Naive B cell (primary cell): ENCODE measurements at places on chromosomes 3 and 15.

DNA sequence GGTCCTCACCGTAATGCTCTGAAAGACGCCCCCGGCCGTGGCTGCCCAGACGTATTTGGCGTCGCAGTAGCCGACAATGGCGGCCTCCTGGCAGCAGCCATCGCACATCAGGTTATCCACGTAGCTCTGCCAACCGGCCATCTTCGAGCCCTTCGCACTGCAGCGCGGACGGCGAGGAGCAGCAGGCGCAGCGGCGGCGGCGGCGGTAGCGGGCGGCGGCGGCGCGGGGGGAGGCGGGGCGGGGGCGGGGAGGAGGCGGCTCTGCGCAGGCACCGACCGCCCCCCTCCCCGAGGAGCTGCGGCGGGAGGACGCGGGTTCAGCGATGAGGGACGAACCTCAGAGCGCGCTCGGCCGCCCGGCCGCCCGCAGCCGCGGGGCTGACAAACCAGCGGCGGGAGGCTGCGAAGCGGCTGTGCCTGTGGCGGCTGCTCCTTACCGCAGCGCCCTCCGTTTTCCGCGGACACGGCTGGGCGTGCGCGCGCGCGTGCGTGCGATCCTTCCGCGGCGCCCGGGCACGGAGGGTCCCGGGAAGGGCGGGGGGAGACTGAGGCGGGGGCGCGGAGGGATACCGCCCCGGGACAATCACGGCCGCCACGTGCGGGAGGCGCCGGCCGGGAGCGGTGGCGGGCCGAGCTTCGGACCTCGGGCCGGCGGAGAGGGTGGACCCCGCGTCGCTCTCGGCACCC is at the start of gene PFN2:
Gene PFN2, minus strand, starts transcription at position 180 of the 687 bp plus-strand sequence. Its CDS starts 39 bp downstream, at position 141.
- H3K4me1 ChIP-seq: peaks cover 19% of the 10 kb centered on the region
- peak within 1 kb of the TSS; percentile 97 for H3K4me3 ChIP-seq
- H3K36me3 ChIP-seq: no peaks in the 10 kb centered on the region
- DNase-seq: peak; percentile 51
- peak within 1 kb of the TSS; percentile 59 for H3K27ac ChIP-seq

DNA sequence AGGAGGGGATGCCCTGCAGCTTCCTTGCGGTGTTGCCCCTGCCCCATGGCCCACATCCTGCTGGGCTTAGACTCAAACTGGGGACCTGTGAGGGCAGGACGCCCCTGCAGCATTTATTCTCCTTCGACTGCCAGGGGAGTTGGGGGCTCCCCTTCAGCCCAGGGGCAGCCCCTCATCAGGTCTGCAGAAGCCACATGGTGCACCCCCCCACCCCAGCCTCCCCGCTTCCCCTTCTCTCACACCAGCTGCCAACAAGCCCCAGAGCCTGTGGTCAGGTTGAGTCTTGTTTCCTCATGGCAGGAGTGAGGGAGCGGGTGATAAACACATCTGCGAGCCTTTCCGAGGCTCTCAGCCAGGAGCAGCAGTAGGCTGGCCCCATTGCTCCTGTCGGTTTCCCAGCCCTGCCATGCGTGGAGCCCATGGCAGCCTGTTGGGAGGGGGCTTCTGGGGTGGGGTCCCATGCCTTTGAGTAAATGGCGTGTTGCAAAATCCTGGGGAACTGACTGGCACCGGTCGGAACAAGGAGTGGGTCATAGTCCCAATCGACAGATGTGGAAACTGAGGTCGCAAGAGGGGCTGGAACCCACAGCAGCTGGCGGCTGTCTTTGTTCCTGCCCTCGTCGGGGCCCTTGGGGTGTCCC is 27.8 kb downstream of the WNT7A start:
- no peaks in the 10 kb centered on the region for H3K36me3 ChIP-seq
- H3K4me1 ChIP-seq: no peaks in the 10 kb centered on the region
- no peak overlapping the region for H3K4me3 ChIP-seq

DNA sequence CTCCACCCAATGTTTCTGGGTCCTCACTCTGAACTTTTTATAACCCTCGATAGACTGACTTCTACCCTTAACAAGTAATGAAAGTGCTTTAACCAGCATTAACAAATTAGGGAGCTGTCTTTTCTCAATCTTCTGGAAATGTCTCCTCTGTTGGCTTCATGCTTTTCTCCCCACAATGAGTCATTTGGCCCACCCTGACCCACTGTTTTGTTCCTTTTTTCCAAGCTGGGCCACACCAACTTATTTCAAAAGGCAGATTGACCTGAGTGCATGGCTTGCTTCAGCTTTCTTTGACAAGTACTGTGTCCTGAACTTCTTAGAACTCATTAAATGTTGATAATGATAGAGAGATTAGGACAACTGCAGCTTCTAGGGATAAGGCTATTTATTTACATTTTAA is 199.6 kb upstream of the SEMA6D start:
- no peak overlapping the region for H3K4me3 ChIP-seq
- DNase-seq: no peak
- no peaks in the 10 kb centered on the region for H3K36me3 ChIP-seq
- no peak overlapping the region for H3K27ac ChIP-seq

- H3K4me1 ChIP-seq: no peaks in the 10 kb centered on the region
- H3K36me3 ChIP-seq: peaks cover 5% of the 10 kb centered on the region
- peaks cover 6% of the 10 kb centered on the region for H3K27me3 ChIP-seq
- no peak overlapping the region for H3K4me3 ChIP-seq
These were observed 73.3 kb downstream of the ATP13A4 start for GRCh38 chr3:193481436-193481835.

- DNase-seq: no peak
- no peak overlapping the region for H3K4me3 ChIP-seq
- peaks cover 12% of the 10 kb centered on the region for H3K4me1 ChIP-seq
- no peaks in the 10 kb centered on the region for H3K36me3 ChIP-seq
- peaks cover 23% of the 10 kb centered on the region for H3K27me3 ChIP-seq
- H3K27ac ChIP-seq: no peak overlapping the region
These were observed 217.6 kb downstream of the SLCO3A1 start for GRCh38 chr15:92071045-92071634.

DNA sequence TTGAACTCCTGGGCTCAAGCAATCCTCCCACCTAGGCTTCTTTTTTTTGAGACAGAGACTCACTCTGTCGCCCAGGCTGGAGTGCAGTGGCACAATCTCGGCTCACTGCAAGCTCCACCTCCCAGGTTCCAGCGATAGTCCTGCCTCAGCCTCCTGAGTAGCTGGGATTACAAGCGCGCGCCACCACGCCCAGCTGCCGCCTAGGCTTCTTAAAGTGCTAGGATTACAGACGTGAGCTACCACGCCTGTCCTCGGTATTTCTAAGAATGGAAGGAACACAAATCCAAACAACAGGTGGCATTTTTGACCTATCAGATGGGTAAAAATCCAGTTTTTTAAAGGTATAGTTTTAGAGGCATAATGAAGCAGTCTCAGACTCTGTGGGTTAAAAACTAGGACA is 113.8 kb downstream of the ANP32A start:
- DNase-seq: no peak
- H3K4me1 ChIP-seq: peaks cover 4% of the 10 kb centered on the region
- no peak overlapping the region for H3K4me3 ChIP-seq
- H3K27ac ChIP-seq: no peak overlapping the region
- no peaks in the 10 kb centered on the region for H3K36me3 ChIP-seq

DNA sequence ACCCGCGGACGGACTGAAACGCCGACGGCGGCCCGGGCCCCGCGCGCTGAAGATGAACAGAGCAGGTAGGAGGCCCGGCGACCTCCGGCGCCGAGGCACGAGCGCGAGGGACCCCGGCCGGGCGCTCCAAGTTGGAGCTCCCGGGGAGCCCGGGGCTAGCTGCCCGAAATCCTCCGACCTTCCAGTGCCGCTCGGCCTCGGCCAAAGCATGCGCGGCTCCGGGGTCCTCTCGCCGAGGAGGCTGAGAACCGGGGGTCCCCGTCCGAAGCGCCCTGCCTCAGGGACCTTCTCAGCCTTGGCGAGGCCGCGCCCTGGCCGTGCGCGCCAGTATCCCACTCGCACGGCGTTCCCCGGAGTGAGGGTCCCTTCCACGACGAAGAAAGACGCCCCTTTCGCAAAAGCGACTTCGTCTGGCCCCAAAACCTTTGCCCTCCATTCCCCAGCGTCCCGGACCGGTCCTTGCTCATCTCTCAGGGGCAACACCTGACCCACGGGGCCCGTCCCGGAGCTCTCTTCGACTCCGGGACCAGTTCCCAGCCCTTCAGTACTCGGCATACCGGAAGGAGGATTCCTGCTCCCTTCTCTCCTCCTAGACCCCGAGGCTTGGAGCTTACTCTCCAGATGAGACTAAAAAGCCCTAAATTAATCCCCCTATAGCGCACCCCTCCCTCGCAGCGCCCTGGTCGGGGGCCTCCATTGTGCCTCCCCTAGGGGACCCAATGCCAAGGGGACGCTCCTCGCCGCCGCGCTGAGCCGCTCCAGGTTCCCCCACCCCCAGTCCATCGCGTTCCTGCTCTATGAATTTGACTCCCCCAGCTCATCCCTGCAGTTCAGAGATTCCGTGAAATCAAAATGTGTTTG is 7.7 kb upstream of the FGD5 start:
- H3K4me3 ChIP-seq: peak overlapping the region; percentile 49
- H3K27ac ChIP-seq: no peak overlapping the region
- H3K27me3 ChIP-seq: peaks cover 75% of the 10 kb centered on the region
- no peak for DNase-seq

DNA sequence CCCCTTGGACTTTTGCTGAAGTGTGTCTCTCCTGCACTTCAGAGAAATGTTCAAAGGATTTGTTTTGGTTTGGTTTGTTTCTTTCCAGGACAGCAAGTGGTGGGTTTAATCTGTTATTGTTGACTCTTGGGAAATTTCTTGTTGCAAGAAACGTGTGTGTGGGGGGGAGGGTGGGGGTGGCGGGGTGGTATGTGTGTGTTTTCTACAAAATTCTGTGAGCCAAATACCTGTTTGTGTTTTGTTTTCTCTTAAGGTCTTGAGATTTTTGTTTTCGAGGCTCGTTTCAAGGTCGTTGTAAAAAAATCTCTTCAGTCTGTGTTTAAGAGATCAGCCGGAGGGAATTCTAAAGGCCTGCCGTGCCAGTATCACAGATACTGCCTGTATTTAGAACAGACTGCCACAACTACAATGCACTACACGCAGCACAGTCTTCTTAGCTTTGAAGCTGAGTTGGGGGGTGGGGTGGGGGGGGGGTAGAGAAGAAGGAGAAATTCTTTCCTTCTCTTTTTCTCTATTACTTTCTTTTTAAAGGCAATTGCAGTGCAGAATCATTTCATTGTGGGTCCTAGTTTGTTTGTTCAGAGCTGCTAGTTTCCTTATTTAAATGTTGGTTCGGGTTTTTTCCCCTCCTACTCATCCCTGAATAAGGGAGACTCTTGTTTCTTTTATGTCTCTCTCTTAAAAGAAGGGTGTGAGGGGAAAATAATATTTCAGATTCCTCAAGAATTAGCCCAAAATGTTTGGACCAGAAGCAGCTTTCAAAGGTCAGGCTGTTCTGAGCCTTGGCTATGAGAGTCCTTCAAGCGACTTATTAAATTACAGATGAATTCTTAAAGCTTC is 1.4 kb upstream of the BCL6 start:
- no peaks in the 10 kb centered on the region for H3K36me3 ChIP-seq
- no peak overlapping the region for H3K4me3 ChIP-seq
- H3K27me3 ChIP-seq: no peaks in the 10 kb centered on the region
- H3K27ac ChIP-seq: no peak overlapping the region
- DNase-seq: no peak

GRCh38 chr3:42289026-42289425 is 23.0 kb upstream of the CCK start:
- DNase-seq: no peak
- H3K27ac ChIP-seq: no peak overlapping the region
- H3K4me3 ChIP-seq: no peak overlapping the region
- H3K4me1 ChIP-seq: no peaks in the 10 kb centered on the region
- H3K36me3 ChIP-seq: peaks cover 6% of the 10 kb centered on the region

DNA sequence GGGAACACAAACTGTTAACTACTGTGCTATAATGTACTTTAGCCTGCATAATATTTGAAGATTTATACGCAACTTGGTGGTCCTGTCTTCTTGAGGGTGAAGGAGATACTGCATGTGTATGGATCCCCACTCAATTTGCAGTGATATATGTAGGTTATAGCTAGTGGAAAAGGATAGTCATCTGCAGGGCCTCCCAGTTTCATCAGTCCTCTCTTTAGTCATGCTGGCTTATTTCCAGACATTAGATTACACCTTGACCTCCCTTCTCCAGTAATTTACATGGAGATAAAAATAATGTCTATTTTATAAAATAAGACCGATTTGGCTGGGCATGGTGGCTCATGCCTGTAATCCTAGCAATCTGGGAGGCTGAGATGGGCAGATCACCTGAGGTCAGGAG is 3.7 kb downstream of the NR1D2 start:
- H3K36me3 ChIP-seq: no peaks in the 10 kb centered on the region
- H3K4me3 ChIP-seq: no peak overlapping the region
- H3K27ac ChIP-seq: no peak overlapping the region
- H3K4me1 ChIP-seq: peaks cover 68% of the 10 kb centered on the region
- H3K27me3 ChIP-seq: no peaks in the 10 kb centered on the region
- no peak for DNase-seq

- H3K27me3 ChIP-seq: no peaks in the 10 kb centered on the region
- no peak overlapping the region for H3K27ac ChIP-seq
- H3K4me3 ChIP-seq: no peak overlapping the region
These were observed 51.0 kb downstream of the NKIRAS1 start for GRCh38 chr3:23865595-23866396.

DNA sequence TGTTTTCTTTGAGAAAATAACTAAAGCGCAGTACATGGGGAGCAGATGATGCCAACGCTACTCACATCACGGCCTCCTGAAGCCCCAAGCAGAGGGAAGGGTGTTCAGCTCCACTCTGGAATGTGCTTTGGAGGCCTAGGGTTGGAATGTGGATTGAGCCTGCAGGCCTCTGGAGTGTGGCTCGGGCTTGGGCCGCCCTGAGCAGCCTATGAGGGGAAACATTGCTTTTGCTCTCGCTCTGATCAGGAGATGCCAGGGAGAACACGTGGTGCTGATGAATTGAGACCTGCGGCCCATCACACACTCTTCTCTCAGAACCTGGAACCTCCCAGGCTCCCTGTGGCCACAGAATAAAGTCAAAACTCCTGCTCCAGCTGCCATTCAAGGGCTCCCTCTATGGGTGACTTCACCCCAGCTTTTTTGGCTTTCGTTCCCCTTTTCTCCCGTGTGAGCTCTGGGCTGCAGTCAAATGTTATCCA is 23.3 kb downstream of the CCDC13 start:
- peaks cover 6% of the 10 kb centered on the region for H3K4me1 ChIP-seq
- H3K27ac ChIP-seq: no peak overlapping the region
- no peaks in the 10 kb centered on the region for H3K36me3 ChIP-seq
- no peak overlapping the region for H3K4me3 ChIP-seq
- no peaks in the 10 kb centered on the region for H3K27me3 ChIP-seq

GRCh38 chr3:190266913-190267290 is 55.3 kb downstream of the CLDN1 start:
- H3K36me3 ChIP-seq: no peaks in the 10 kb centered on the region
- H3K27ac ChIP-seq: no peak overlapping the region
- peaks cover 5% of the 10 kb centered on the region for H3K27me3 ChIP-seq
- H3K4me1 ChIP-seq: no peaks in the 10 kb centered on the region

GRCh38 chr15:30065025-30065801 is 17.5 kb upstream of the GOLGA8J start:
- no peaks in the 10 kb centered on the region for H3K27me3 ChIP-seq
- no peak overlapping the region for H3K4me3 ChIP-seq
- H3K4me1 ChIP-seq: no peaks in the 10 kb centered on the region
- H3K36me3 ChIP-seq: peaks cover 9% of the 10 kb centered on the region
- no peak for DNase-seq

GRCh38 chr3:48409291-48410201 is 20.3 kb downstream of the PLXNB1 start:
- H3K27me3 ChIP-seq: no peaks in the 10 kb centered on the region
- H3K36me3 ChIP-seq: no peaks in the 10 kb centered on the region
- no peak overlapping the region for H3K4me3 ChIP-seq
- no peak overlapping the region for H3K27ac ChIP-seq
- DNase-seq: no peak
